ENCODE measurements at places on chromosomes 6 and 20. TPM values are rescaled to one million over a fixed set of nuclear protein-coding genes. Genes with fewer than 3 reads are reported as not detected.

GRCh38 chr6:6645261-6645917 lies 56.9 kb downstream of the LY86 start:
- DNase-seq = no peak
- H3K4me1 ChIP-seq = no peaks in the 10 kb centered on the region
- no peaks in the 10 kb centered on the region for H3K36me3 ChIP-seq
- no peak overlapping the region for H3K27ac ChIP-seq
- H3K4me3 ChIP-seq = no peak overlapping the region

Gene DPPA5
- not detected for total RNA-seq

DNA sequence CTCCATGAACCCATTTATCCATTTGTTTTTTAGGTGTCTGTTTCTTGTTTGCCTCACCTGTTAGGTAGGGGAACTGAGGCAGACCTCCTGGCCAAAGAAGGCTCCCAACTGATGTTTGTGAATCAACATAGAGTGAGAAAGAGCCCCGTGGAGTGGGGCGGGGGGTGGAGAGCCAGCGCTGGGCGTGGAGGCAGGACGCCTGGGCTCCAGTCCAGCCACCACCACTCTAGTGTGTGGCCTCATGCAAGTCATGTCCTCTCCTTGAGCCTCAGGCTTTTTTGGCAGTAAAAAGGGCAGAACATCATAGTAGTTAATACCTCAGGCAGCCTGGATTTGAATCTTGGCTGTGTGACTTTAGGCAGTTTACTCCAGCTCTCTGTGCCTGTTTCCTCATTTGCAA lies 42.2 kb upstream of the SCRT2 start:
- no peaks in the 10 kb centered on the region for H3K27me3 ChIP-seq
- no peak overlapping the region for H3K4me3 ChIP-seq
- H3K27ac ChIP-seq = no peak overlapping the region
- no peak for DNase-seq
- H3K4me1 ChIP-seq = no peaks in the 10 kb centered on the region
- H3K36me3 ChIP-seq = no peaks in the 10 kb centered on the region

DNA sequence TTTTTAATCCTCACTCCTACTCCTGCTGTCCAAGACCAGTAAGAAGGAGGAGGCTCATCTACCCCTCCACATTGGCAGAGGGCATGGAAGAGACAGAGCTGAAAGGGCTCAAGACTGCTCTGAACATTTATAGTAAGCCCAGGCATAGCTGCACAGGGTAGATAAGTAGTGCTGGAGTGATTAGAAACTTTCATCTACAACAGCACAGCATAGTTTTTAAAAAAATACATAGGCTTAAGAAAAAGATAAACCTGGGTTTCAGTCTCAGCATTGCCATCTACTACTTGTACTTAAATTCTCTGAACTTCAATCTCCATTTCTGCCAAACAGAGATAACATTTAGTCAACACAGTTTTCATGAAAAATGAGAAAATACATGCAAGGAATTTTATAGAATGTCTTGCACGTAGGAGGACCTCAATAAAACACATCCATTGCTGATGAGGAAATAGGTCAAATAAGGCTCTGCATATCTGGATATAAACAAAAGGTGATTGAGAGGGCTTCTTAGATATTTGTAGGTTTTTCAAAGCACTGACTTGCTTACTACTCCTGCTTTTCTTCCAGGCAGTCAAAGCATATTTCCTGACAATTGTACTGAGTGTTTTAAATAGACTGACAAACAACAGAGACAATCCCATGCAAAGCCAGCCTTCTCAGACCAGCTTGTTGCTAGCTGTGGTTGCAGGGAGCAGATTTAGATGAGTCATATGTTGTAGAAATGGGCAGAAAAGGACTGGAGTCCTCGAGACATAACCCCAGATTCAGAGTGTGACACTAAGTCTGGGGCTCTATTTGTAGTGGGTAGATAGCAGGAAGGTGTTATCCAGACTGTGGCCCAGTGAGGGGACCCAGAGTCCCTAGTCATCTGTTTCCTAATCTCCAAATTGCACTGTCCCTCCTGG lies 107.4 kb upstream of the TAB2 start:
- H3K4me1 ChIP-seq = peaks cover 33% of the 10 kb centered on the region
- H3K36me3 ChIP-seq = no peaks in the 10 kb centered on the region
- H3K4me3 ChIP-seq = no peak overlapping the region

Gene ZNF318
- total RNA-seq = 16.3 TPM

- no peaks in the 10 kb centered on the region for H3K36me3 ChIP-seq
- no peak overlapping the region for H3K27ac ChIP-seq
- no peak for DNase-seq
- H3K4me3 ChIP-seq = no peak overlapping the region
These were observed 166.8 kb downstream of the BCAS1 start for GRCh38 chr20:53903652-53903987.

DNA sequence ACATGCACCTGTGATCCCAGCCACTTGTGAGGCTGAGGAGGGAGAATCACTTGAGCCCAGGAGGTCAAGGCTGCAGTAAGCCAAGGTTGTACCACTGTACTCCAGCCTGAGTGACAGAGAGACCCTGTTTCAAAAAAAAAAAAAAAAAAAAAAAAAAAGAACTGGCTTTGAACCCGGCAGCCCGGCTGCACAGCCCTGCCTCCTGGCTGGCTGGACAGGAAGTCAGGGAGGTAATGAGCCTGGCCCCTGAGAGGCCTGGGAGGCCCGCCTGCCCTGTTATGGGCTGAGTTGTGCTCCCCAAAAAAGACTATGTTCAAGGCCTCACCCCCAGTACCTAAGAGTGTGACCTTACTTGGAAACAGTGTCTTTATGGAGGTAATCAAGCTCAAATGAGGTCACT lies 65.6 kb downstream of the ABHD12 start:
- H3K4me3 ChIP-seq = no peak overlapping the region
- H3K36me3 ChIP-seq = peaks cover 11% of the 10 kb centered on the region
- no peak overlapping the region for H3K27ac ChIP-seq
